ENCODE measurements at places on chromosomes 6 and 20.

GRCh38 chr6:23269436-23269835 is 700.1 kb downstream of the HDGFL1 start:
- DNase-seq = no peak

DNA sequence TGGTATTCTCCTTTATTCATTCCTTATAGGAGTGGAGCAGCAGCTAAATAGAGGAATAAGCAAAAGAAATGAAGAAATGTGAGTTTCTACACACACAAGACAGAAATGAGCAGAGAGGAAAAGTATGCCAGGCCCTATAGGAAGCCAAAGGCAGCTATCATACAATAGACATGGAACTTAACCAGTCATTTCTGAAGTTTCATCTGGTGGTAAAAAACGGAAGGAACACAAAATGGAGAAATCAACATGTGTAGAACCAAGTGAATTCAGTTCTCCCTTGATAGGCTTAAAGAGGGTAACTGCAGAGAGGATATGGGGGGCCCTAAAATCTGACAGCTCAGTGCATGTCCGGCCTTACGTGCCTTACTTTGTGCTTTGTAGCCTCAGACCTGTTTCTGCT is 44.6 kb downstream of the TSBP1 start:
- no peak for DNase-seq

DNA sequence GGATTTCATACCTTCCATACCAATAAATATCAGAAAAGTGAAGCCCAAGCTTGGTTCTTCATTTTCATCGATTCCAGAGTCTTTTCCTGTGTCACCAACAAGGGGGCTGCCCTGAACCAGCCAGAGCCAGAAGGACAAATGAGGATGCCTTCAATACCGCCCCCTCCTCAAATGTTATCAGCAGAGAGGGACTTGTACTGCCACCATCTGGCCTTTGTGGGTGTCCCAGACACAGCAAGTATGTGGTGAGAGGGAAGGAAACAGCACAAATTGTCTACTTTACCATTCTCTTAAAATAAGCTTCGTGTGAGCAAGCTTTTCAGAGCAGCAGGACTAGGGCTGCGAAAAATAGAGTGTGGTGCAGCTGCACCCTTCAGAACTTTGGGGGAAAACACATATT is 165.3 kb downstream of the SOBP start:
- DNase-seq = no peak

GRCh38 chr6:159095616-159096015 is 50.8 kb upstream of the TAGAP start:
- no peak for DNase-seq

DNA sequence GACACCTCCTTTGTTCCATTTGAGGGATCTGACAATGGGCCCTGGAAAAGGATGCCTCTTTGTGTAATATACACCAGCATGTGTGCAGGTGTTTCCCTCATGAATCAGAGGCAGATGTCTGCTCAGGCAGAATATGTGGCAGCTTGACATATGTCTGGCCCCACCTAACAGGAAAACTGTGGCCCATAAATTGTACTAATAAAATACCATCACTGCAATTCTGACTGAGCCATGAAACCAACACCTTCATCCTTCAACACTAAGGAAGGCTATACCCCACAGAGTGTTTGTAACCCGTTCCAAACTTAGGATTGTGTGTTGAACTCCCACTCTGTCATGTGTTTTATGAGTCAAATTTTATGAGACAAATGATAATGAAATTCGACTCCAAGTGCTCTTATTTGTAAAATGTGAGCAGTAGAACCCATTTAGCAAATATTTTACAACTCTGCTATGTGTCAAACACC is 22.7 kb downstream of the LAMA4 start:
- no peak for DNase-seq
